ENCODE measurements at places on chromosomes 6 and 20.

DNA sequence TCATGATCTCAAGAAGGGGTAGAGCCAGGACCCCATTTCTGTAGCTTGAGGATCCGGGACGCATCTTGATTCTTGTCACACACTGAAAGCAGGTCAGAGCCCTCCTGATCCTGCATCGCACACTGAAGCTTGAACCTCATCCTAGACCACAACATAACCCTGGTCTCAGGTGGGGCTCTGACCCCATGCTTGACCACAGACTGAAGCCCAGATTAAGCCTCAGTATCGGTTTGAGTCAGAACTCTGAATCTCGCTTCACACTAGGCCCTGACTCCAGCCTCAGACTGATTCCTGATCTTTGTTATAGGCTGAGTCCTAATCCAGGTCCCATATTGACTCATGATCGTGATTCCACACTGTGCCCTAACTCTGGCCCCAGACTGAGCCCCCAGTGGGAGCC, 8.5 kb upstream of the RSPO4 start:
- DNase-seq: no peak

DNA sequence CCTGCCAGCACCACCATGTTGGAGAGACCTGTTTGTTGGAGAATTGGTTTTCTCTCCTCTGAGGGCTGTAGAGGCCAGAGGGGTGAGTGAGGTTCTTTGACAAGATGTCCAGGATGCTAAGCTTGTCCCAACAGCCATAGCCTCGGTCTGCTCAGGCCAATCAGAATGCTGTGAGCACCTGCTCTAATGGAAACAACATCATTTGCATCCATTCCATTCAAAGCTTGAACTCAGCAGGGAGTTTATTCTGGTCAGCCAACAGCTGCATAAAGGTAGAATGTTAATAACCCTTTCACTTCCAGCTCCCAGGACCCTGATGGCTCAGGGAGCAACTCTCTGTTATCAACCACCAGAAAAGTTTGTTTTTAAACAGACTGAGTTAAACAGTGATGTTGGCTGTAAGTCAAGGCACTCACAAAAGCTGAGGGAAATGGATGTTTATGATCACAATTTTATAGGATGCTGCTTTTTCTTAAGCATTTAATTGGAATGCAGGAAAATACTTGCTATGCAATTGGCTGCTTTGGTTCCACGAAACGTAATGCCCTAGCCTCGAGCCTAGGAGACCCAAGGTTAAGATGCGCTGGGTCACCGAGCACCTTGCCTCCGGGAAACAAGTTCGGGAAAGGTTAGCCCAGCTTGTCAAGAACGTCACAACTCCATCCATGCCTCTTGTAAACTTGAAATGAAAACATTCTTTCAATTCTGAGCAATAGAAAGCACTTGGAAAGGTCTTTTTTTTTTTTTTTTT, 155.2 kb downstream of the NFATC2 start:
- no peak for DNase-seq

- DNase-seq: no peak
Observed at GRCh38 chr6:121748376-121748775, 312.9 kb downstream of the GJA1 start.

DNA sequence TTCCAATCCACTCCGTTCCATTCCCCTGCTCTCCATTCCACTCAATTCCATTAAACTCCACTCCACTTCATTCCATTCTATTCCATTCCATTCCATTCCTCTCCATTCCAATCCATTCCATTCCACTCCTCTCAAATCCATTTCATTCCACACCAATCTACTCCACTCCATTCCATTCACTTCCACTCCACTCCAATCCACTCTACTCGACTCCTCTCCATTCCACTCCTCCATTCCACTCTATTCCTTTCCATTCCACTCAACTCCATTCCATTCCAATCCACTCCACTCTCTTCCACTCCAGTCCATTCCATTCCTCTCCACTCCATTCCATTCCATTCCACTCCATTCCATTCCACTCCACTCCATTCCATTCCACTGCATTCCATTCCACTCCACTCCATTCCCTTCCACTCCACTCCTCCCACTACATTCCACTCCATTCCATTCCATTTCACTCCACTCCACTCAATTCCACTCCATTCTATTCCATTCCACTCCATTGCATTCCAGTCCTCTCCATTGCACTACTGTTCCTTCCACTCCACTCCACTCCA, 22.6 kb upstream of the DEFB125 start:
- no peak for DNase-seq

- no peak for DNase-seq
Observed at GRCh38 chr6:134508862-134509498, 191.1 kb upstream of the SGK1 start.

DNA sequence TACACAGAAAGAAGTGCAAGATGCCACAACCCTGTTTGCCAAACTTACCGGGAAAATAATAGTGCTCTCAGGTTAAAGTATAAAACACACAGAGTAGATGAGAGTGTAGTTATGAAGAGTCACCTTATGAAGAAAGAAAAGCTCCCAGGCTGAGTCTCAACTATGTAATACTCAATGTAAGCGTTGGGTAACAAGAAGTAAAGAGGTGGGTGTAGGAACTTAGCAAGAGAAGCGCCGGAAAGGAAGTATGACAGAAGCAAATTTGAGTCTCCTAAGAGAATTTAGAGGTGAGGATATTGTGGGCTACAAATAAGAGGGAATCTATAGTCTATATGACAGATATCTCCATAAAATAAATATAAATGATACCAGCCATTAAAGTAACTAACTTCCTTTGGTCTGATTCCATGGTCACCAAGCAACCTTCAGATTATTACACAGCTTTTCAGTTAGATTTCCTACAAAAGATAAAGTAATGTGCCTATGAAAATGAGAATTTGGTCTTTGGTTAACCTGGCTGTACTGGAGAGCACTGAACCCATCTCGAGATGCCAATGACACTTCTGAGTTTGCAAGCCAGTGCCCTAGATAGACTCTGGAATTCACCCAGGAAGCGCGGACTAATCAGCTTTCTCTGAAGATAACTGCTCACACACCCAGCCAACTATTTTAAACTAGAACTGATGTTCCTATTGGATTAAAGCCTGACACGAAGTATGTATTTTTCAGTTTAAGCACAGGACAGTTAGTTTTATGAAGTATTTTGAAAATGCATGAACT, 1.8 kb downstream of the TUBE1 start:
- DNase-seq: no peak

- DNase-seq: no peak
Observed at GRCh38 chr6:100382767-100383195, 81.9 kb downstream of the SIM1 start.

DNA sequence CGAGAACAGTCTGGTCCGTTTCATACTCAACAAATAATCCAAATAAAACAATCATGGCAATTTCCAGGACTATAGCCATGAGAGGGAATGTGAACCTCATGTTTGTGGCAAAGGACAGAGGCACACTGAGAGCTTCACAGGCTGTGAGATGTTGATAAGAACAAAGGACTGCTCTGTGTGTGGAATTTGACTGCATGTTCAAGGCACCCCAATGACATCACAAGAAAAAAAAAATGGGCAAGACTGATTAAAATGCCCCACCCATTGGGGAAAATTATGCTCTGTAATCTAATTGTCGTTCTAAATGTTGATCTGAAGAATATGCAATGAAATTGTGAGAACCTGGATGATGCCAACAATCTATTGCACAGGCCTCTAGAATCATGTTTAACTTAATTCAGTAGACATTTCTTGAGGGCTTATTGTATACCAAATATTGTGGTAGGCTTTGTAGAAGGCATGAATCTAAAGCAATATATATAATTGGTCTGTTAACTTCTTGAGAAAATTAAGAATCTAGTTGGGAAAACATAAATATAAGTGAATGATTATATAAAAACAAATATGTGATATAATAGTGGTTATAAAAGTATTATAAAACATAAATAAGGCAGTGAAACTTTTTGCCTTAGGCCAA, at the start of gene RHAG:
RHAG (minus strand) TSS at position 127 of the 637 bp plus-strand sequence; CDS start at position 100, 27 bp downstream.
- DNase-seq: no peak

- DNase-seq: no peak
Observed at GRCh38 chr6:1729133-1729749, 119.5 kb downstream of the FOXC1 start.

DNA sequence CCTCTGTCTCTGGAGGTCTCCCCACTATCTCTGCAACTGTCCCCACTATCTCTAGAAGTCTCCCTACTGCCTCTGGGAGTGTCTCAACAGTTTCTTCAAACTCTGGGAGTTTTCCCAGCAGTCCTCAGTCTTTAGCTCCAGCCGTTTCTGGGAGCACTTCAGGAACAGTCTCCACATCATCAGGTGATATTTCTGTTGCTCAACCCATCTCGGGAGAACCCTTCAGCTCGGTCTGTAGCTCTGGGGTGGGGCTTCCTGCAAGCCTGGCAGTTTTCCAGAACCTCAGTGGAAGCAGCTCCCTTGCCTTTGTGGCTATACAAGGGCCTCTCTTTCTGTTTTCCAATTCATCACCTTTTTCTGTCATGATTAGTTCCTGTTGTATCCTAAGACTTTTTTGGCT, 3.0 kb upstream of the SFTA2 start:
- no peak for DNase-seq

- no peak for DNase-seq
Observed at GRCh38 chr6:139349464-139350020, 24.9 kb downstream of the CITED2 start.

DNA sequence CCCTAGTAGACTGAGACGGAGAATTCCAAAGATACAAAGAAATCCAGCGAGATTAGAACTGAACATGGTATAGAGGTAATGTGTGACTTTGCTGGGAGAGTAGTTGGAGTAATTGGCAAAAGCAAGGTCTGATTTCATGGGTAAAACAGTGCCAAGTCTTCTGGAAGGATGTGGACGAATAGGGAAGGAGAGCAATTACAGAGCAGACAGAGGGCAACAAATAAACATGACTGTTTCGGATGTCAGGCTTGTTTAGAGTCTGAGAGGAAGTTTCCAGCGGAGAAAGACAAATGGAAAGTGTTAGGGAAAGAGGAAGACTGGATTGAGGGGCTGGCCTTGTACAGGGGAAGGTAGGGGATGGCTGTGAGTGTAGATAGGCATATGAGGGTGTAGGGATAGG, 282.2 kb upstream of the PRND start:
- DNase-seq: no peak

- DNase-seq: no peak
Observed at GRCh38 chr20:35849706-35850105, 77.9 kb downstream of the PHF20 start.

DNA sequence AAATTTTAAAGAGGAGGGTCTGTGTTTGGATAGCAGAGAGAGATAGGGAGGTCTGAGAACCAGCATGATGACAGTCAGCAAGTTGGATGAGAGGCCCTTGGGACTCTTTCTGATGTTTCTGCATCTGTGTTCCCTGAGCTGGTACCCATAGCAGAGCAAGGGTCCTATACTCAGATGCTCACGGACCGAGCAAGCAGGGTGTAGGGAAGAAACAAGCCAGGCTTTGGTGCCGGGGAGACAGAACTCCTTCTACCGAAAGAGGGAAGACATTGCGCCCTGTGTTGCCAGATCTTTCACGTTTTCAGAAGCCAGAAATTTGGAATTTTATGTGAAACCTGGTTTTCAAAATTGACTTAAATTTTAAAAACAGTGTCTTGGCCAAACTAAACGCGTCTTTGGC, 34.6 kb downstream of the NEDD9 start:
- DNase-seq: no peak

GRCh38 chr6:42304053-42304712, 86.5 kb upstream of the MRPS10 start:
- no peak for DNase-seq

GRCh38 chr6:102766963-102767362, 1373.5 kb downstream of the GRIK2 start:
- no peak for DNase-seq

GRCh38 chr6:164741938-164742451, 567.4 kb downstream of the C6orf118 start:
- no peak for DNase-seq

GRCh38 chr6:44309092-44309491, 4.1 kb downstream of the AARS2 start:
- no peak for DNase-seq

DNA sequence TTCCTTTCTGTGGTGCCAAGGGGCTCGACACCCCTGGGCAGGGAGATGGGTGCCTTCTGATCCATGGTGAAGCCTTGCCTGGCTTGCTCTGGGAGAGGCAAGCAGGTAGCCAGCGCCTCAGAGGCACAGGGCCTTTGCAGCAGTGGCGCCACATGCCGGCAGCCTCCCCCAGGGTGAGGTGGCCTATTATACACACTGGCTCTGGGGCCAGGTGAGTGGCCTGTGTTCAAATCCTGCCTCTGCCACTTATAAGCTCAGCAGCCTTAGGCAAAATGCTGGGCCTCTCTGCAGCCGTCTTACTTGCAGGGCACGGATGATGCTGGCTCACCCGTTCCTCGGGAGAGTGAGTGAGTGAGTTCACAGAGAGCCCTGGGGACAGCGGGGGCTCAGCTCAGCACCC, 176.9 kb downstream of the TFAP2C start:
- DNase-seq: no peak
